NCI-H1105 (cell line): ENCODE measurements at places on chromosomes 5 and 9.
A peak's percentile ranks its signal among the peaks of the same experiment; 100 is the strongest.

- DNase-seq: no peak
Measured at GRCh38 chr5:157343842-157344790, 78.2 kb downstream of the CYFIP2 start.

- DNase-seq: no peak
Measured at GRCh38 chr5:56357426-56357825, 124.3 kb upstream of the ANKRD55 start.

- DNase-seq: no peak
Measured at GRCh38 chr5:36919650-36920049, 43.1 kb downstream of the NIPBL start.

DNA sequence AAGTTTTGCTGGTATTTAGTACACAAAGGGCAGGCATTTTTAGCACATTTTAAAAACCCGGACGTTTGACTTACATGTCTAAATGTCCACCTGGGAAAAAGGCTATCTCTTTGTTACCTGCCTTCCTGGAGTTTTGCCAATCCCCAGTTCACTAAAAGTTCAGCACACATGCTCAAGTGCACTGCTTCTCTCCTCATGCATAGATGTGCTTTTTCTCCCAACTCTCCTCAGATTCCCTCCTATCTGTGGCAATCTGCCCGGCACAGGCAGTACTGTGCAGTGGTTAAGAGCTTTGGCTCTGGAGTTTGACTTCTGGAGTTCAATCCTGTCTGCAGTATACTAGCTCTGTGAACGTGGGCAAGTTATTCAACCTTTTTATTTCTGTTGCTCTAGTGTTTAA is 8.3 kb upstream of the CCNO start:
- DNase-seq: peak; percentile 19

DNA sequence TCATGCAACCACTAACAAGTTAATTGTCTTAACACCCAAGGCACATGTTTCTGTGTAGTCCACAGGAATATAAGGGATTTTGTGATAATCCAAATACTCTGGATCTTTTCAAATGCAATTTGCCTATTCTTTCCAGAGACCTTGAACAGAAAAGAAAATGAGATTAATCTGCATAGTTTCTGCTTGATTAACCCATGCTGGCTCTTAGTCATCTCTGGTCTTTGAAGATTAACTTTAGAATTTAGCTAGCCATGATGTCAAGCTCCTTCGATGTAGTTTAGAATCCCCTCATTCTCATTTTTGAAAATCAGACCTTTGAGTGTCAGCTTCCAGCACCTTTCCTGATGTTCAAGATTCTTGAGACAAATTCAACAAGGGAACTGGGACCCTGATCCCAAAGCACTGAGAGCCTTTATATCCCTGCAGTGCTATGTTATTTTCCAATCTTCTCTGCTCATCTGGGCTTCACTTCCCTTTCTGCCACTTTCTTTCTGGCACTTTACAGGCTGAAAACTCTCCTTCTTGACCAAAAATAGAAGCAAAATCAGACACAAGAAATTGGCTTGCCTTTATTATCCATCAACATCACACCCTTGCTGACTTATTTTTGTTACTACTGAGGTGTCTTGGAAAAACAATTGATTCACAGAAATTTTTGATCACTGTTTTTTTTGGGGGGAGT is 155.5 kb downstream of the PALM2AKAP2 start:
- DNase-seq: no peak
